ENCODE measurements at places on chromosomes 3 and 15.
A peak's percentile ranks its signal among the peaks of the same experiment; 100 is the strongest.

GRCh38 chr15:93068581-93069199 is 20.3 kb downstream of the RGMA start:
- DNase-seq: no peak

- no peak for DNase-seq
Measured at GRCh38 chr3:50972029-50972428, 297.3 kb downstream of the DOCK3 start.

DNA sequence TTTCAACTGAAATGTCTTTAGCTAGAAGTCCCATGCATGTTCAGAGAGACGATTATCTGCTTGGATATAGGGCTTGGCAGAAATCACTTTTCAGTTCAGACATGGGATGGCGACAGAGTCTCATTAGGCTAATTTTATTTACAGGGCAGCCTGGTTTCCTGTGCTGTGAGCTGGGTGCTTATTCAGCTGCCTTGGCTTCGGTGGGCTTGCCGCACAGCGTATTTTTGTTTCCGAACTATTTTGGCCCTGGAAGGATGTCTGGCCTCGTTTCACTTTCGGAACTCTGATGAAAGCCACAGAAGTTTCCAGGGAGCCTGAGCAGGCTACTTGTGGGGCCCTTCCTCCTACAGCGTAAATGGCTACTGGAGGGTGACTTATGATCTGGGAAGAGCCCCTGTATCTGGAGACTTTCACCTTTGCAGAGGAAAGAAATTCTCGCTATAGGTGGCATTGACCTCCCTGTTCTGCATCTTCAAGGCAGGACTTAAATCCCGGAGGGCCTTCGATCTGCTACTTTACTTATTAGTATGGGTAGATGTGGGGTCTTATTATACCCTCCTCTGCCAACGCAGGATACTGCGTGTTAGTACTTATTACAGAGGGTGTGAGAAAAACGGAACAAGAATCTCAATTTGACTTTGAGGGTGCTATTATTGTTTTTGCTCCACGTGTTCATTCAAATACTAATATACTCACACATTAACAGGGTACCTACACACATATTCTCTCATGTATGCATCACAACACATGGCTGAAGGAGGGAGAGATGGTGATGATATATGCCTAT is 364.0 kb upstream of the RBMS3 start:
- DNase-seq: peak; percentile 4

GRCh38 chr15:101618076-101618475 is 34.1 kb downstream of the TM2D3 start:
- no peak for DNase-seq

- no peak for DNase-seq
Measured at GRCh38 chr3:142916605-142917004, 27.7 kb upstream of the PCOLCE2 start.

DNA sequence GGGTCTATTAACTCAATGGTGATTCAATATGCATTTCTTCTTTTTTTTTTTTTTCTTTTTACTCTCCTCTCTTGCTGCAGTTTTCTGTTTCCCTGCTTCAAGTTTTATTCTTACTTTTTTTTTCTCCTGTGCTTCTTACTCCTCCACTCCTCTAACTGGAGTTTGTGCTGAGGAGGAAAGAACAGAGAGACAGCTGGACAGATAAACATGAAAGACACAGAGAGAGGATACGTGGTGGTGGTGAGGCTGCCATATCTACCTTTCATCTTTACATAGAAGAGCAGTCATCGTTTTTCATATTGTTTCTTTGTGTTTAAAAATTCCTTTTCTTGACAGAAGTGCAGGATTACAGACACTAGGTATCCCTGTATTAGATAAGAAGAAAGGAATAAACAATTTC is 262.8 kb downstream of the OTOL1 start:
- no peak for DNase-seq

GRCh38 chr15:61227269-61227949 is 1.7 kb downstream of the RORA start:
- no peak for DNase-seq

DNA sequence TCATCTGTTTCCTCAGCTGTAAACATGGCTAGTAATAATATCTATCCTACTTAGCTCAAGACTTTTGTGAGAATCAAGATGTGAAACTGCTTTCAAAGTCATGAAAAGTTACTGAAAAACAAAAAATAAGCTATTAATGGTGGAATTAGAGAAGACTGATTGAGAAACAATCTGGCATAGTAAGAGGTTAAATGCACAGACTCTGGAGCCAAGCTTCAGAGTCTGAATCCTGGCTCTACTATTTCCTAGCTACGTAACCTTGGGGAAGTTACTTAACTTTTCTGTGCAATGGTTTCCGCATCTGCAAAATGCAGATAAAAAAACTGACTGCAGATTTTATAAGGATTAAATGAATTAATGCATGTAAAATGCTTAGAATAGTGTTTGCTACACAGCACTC is 28.8 kb downstream of the LRRFIP2 start:
- no peak for DNase-seq

All from GOT3 (cell line).